ENCODE measurements at places on chromosomes 12 and 14. TPM values are rescaled to one million over a fixed set of nuclear protein-coding genes. Genes with fewer than 3 reads are reported as not detected.

AQP6 gene
- not detected for total RNA-seq

ARMH4 gene
- total RNA-seq = 3.0 TPM

FAM186B gene
- under 0.01 TPM for total RNA-seq

ADCK1 gene
- total RNA-seq = 6.5 TPM

ARHGAP9 gene
- under 0.01 TPM for total RNA-seq
